Psoas muscle (tissue), 8 donors: ENCODE measurements at places on chromosomes 5 and 9. TPM values are rescaled to one million over a fixed set of nuclear protein-coding genes. Genes with fewer than 3 reads are reported as not detected.

GRCh38 chr5:1285883-1286291, 9.0 kb downstream of the TERT start:
- no peak for DNase-seq

Gene PCBD2
- 24.7 TPM for total RNA-seq

DNA sequence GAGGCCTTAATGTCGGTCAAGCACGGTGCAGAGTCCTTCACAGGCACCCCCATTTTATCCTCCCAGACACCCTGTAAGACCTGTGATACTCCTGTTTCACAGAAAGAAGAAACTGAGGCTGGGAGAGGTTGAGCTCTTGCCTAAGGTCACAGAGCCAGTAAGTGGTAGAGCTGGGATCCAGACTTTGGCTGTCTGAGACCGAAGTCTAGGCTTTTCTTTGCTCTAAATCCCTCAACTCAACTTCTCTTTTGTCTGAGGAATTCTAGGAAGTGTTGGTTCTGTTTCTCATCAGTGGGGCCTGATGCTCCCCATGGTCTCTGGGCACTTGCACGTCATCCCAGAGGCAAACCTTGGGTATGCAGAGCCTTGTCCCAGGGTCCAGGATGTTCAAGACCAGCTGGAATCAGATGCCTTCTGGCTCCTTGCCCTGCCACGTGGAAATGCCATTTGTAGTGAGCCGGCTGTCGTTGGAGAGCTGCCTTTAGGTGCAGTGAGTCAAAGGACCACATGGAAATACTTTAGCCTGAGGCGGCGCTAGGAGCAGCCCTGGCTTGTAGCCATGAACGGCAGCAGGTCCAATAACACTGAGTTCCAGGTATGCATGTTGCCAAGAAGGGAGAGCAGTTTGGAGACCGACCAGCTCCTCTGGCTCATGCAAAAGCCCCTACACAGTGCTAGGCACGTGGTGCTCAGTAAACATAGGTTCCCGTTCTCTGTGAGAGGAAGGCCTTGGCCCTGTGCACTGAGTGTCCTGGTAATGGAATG, 9.2 kb downstream of the DCANP1 start:
- peak; percentile 91 for DNase-seq

Gene TPPP
- 3.1 TPM for total RNA-seq

GRCh38 chr5:53112909-53113308, 3.4 kb upstream of the MOCS2 start:
- no peak for DNase-seq

Gene PCDHA9
- total RNA-seq = not detected

Gene GRXCR2
- total RNA-seq = not detected

Gene HACD4
- total RNA-seq = 0.52 TPM

DNA sequence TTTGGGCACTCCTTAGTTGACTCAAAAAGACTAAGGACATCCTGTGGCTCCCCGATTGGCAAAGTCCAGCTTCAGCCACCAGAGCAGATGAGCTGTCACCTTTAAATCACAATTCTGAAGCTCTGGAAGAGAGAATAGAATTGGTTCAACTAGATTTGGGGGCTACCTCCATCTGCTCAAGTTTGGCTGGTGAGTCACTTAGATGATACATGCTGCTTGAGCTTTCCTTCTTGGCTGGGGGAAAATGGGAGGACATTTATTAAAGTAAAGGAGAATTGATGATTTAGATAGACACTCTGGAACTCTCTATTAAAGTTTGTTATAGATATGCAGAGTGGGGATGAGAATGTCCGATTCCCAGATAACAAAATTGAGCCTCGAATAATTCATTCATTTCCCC, 30.0 kb upstream of the GRIA1 start:
- no peak for DNase-seq

- DNase-seq = no peak
Observed at GRCh38 chr5:103669615-103670014, 107.0 kb upstream of the NUDT12 start.

Gene COL23A1
- 0.66 TPM for total RNA-seq

DNA sequence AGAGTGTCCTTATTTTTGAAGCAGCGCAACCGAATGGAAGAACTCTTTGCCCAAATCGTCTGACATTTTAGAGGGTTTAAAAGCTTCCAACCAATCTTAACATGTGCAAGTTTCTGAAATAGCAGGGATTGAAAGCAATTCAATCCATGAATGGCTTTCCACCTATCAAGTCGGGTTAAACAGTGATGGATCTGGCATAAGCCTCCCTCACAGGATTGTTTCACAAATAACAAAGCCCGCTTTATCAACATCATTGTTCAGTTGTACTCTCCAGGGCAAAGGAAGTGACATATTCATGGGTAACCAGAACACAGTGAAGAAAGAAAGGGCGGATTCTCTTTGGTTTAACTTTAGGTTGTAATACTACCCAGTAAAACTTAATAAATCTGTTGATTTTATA, 497.3 kb downstream of the MTRR start:
- no peak for DNase-seq

DNA sequence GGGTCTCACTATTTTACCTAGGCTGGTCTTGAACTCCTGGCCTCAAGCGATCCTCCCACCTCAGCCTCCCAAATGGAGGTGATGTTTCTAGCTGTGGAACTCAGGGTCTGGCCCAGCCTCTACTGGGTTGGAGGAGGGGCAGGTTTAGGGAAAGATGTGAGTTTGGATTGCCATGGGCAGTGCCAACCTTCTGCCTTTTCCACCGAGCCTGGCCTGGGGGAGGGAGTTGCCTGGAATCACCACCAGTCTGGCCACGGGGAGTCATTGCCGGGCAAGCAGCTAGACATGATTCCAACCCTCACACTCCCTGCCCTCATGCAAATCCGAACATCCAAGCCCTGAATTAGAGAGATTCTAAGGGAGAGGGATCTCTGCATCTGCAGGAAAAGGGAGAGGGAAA, 21.0 kb upstream of the VDAC1 start:
- DNase-seq = no peak

Gene LRRC19
- not detected for total RNA-seq

GRCh38 chr5:173831196-173831914, 56.8 kb upstream of the CPEB4 start:
- no peak for DNase-seq

GRCh38 chr5:169095976-169096375, 205.0 kb downstream of the SLIT3 start:
- DNase-seq = no peak

DNA sequence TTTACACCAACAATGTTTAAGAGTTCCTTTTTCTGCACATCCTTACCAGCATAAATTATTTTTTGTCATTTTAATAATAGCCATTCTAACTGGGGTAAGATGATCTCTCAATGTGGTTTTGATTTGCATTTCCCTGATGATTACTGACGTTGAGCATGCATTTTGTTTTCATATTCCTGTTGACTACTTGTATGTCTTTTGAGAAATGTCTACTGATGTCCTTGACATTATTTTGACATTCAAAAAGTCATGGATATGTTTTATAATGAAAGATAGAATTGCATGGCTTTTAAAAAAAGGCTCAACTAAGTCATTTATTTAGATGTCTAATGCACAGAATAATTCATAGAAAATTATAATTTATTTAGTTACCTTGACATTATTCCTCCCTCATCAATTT, 381.6 kb upstream of the C9orf72 start:
- DNase-seq = no peak

GRCh38 chr9:4654084-4654483, 8.0 kb upstream of the PLPP6 start:
- no peak for DNase-seq

DNA sequence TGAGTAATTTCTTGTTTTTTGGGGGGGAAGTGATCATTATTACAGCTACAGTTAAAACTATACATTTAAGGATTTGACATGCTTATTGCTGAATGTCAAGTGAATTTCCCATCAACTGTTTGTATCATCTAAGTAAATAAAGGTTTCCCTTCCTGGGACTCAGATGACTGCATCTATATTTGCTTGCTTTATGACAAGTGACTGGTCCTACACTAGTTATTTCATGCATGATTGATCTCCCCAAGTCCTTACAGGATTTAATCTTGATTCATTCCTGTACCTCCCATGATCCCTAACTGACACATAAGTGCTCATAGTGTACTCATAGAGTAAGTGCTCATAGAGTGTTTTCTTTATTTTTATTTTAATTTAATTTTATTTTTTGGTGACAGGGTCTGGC, 2.8 kb downstream of the TXNDC8 start:
- no peak for DNase-seq

DNA sequence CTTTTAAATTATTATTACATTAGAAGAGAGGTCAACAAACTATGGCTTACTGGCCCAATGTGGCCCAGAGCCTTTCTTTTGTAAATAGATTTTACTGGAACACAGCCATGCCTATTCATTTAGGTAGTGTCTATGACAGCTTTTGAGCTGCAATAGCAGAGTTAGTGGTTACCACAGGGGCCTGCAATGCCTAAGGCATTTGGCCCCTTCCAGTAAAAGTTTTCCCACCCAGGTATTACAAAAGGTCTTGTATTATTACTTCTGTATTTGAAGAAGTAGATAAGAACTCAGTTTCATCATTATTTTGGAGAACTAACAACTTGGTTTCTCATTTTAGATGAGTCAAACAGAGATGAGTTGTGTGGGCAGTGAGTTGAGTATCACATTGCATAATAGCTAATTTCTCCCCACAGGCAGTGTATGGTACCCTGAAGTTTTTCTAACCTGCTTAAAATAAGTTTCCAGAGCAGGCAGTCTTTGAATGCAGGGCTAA, 9.5 kb downstream of the MTRR start:
- DNase-seq = no peak

- DNase-seq = no peak
Observed at GRCh38 chr9:90007516-90008440, 403.0 kb downstream of the GADD45G start.

- DNase-seq = no peak
Observed at GRCh38 chr5:171984748-171985419, 21.6 kb downstream of the FBXW11 start.

Gene TMEM215
- total RNA-seq = not detected

- DNase-seq = no peak
Observed at GRCh38 chr5:82354543-82354942, 76.4 kb upstream of the RPS23 start.

DNA sequence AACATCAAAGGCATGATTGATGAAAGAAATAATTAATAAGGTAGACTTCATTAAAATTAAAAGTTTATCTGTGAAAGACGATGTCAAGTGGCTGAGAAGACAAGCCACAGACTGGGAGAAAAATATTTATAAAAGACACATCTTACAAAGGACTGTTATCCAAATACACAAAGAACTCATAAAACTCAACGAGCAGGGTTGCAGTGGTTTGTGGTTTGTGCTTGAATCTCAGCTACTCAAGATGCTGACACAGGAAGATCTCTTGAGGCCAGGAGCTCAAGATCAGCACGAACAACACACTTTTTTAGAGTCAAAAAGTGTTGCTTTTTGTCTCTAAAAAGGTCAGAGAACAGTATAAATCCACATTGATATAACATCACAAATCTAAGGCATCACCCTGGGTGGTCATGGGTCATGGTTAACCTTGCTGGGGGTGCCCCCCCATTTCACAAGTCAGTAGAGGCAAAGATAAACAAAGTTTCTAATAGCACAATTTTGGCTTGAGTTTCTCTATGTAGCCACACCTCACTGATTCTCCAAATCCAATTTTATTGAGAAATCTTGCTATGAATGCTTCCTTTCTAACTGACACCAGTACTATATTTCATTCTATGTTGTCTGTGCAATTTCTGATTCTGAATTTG, 342.9 kb upstream of the RPS23 start:
- DNase-seq = no peak

DNA sequence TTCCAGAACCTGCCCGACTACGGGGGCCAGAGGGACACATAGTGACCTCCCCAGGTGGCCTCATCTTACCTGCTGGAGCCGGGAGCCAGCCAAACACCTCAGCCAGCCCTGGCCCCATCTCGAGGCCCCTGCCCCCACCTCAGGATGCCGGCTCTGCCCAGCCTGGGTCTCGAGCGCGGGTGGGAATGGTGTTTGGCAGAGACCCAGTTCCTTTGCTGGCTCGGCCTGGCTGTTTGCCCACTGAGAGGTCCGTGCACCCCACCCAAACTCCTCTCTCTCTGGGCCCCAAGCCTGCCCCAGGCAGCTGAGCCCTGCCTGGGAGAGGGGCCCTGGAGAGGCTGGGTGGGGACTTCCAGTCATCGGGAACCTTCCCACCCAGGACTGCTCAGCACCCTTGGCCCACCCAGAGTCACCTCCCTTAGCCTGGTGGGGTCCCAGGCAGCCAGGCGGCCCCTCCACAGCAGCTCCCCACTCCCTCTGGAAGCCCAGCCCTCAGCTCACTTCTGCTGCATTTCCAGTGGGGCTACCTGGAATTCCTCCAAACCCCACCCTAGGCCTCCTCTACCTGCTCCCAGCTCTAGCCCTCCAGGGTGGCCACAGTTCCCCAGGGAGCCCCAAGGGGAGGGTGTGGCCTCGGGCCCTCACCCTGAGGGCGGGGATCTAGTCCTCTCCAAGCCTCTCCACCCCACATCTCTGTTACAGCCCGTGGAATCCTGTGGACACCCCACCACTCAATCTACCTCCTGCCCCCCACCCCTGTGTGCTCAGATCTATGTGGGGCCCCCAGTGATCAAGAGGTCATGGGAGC, 42.4 kb upstream of the UBAC1 start:
- no peak for DNase-seq
